Osteoblast (primary cell): ENCODE measurements at places on chromosomes 6 and 20. TPM values are rescaled to one million over a fixed set of nuclear protein-coding genes. Genes with fewer than 3 reads are reported as not detected.

Gene TBX18
- total RNA-seq = 64.1 and 65.1 TPM in 2 replicates

Gene ADGB
- under 0.01 TPM in 1 of 2 replicates, not detected in the other for total RNA-seq

Gene GSTA2
- not detected in 2 replicates for total RNA-seq

Gene ULBP2
- 2.5 and 3.2 TPM in 2 replicates for total RNA-seq

Gene ECT2L
- total RNA-seq = under 0.01 TPM in 1 of 2 replicates, not detected in the other

Gene C2
- total RNA-seq = 12.7 and 18.0 TPM in 2 replicates

Gene TCF21
- not detected in 2 replicates for total RNA-seq
